EL (cell line): ENCODE measurements at places on chromosomes 16 and 17.

- no peak for DNase-seq
These were observed 242.1 kb downstream of the XYLT1 start for GRCh38 chr16:17228708-17229055.

GRCh38 chr17:81664051-81664470, 2.3 kb downstream of the OXLD1 start:
- no peak for DNase-seq

GRCh38 chr17:65345261-65346005, 208.3 kb downstream of the RGS9 start:
- DNase-seq = peak; percentile 7

- no peak for DNase-seq
These were observed 477 bp upstream of the CLDN9 start for GRCh38 chr16:3012246-3012645.

- DNase-seq = peak; percentile 70
These were observed 10.6 kb downstream of the MYH3 start for GRCh38 chr17:10646392-10646990.

- DNase-seq = peak; percentile 81
These were observed 13.9 kb upstream of the KRTAP17-1 start for GRCh38 chr17:41329279-41329948.

DNA sequence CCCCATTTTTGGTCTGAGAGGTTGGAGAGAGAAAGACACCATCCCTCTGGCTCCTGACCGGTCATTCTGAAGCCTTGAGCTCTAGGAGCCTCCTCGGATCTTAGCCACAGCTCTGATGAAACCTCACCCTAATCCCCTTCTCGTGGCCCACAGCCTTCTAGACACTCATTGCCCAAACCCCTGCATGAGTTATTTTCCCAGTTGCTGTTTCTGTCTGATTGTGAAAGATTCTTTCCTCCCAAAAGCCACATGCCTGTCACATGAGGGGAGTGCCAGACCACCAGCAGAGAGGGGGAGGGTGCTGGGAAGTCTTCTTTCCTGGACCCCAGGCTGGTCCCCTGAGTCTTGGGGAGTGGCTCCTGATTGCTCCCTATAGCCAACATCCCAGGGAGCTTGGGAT, 17.6 kb upstream of the ABR start:
- no peak for DNase-seq

DNA sequence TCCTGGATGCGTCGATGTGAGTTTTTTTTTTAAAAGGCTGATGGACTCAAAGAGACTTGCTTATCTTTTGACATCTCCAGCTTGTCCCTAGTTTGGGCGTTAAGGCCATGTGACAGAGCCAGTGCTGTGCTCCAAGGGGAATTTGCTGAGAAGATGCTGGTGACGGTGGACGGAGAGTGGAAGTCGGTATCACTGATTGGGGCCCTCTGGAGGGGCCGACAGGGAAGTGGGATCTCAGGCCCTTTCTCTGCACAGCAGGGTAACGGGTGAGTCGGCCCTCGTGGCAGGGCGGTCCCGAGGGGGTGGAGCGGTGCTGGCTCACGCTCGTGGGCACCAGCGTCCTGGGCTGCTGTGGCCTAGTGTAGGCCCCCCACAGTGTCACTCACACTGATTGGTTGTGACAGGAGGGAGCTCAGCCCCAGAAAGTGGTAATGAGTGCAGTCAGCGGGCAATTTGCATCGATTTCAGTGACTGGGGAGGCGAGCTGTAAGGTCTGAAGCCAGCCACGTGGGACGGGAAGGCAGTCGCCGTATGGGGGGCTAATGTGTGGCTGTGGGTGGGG, 91.3 kb downstream of the TBC1D16 start:
- DNase-seq = no peak

DNA sequence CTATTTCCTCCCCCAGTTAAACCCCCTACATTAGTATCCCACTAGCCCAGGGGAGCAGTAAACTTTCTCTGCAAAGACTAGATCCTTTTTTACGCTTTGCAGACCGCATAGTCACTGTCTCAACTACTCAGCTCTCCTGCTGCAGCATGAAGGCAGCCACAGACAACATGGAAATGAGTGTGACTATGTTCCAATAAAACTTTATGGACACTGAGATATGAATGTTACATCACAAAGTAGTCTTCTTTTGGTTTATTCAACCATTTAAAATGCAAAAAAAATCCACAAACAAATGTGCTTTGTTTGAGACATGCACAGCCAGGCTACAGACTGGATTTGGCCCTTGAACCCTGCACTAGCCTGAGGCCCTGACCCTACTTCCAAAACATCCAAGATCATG, 1.9 kb upstream of the RNASEK start:
- DNase-seq = no peak

- DNase-seq = no peak
These were observed 325.8 kb upstream of the CCL2 start for GRCh38 chr17:33929181-33929724.

GRCh38 chr16:84138824-84139627, 6.0 kb downstream of the HSDL1 start:
- no peak for DNase-seq

DNA sequence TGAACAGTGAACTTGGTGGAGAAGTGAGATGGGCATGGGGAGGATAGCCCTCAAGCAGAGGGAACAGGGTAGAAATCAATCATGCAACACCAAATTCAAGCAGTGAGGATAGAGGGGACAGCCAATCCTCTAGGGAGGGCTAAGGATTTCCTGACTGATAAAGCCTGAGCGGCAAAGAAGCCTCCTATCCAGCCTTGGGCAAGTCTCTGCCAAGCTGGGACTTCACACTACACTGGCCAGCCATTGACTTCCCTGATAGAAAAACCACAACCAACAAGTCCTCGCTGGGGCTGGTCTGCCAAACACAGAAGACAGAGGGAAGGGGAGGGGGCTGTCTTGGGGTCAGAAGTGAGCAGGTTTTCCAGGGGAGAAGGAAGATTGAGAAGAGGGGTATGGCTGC, 2.5 kb upstream of the FBXL19 start:
- DNase-seq = no peak
